ENCODE measurements at places on chromosomes 1 and 21.

- no peak for DNase-seq
These were observed 46.0 kb downstream of the KCNK2 start for GRCh38 chr1:215128504-215128903.

GRCh38 chr21:16492892-16493291, 763.1 kb downstream of the USP25 start:
- no peak for DNase-seq

DNA sequence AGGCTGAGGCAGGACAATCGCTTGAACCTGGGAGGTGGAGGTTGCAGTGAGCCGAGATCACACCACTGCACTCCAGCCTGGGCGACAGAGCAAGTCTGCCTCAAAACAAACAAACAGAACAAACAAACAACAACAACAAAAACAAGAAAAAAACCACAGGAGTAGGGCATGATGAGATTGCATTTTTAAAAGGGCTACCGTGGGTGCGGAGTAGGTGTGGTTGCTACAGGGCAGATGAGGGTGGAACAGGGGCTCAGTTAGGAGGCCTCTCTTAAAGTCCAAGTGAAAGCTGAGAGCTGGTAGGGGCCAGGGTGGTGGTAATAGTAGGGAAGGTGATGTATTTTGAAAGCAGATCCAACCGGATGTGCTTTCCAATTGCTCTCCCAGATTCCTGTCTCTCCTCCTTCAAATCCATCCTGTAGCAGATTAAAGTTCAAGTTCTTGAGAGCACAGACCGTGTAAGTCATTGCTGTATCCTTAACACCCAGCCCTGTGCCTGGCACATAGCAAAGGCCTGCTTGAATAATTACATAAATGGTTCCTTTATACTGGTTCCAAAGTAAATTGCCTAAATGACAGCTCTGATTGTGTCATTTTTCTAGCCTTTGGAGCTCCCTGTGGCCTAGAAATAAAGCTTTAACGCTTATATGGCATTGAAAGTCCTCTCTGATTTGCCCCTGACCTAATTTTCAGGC, 4.2 kb upstream of the LINGO4 start:
- no peak for DNase-seq

DNA sequence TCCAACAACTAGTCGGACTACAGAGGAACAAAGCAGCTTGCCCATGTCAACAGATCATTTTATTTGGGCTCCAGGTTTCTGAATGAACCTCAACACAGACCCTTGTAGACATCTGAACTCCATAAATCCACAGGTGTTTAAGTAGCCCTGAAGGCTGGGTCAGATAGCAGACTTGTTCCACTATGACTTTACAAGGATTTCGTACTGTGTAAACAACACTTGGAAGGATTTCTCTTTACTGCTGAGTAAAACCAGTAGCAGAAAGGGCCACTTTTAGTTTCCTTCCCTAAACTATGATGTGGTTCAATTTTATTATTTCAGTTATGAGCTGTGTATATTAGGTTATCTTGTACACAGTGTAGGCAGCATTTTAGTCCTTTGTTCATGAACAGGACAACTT, 316.4 kb upstream of the ADGRL2 start:
- DNase-seq: no peak

DNA sequence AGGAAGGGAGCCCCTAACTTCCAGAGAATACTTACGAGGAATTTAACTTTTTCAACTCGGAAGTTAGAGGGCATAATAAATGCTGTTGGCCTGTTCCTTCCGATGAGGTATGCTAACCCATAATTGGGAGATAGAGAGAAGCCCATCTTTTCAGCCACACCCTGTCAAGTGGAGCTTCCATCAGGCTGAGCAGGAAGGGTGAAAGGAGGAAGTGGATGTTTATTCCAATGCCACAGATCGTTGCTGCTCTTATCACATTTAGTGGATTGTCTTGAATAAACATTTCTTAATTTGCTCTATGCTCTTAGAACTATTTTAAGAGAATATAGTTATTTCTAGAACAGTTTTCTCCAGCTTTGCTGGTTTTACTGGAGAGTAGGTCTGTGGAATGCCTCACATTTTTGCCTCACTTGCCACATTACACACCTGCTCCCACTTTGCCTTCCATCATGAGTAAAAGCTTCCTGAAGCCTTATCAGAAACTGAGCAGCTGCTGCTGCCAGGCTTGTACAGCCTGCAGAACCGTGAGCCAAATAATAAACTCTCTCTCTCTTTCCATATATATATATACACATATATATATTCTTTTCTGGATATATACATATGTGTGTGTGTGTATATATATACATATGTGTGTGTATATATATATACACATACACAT, 60.0 kb upstream of the RGS21 start:
- DNase-seq: no peak

DNA sequence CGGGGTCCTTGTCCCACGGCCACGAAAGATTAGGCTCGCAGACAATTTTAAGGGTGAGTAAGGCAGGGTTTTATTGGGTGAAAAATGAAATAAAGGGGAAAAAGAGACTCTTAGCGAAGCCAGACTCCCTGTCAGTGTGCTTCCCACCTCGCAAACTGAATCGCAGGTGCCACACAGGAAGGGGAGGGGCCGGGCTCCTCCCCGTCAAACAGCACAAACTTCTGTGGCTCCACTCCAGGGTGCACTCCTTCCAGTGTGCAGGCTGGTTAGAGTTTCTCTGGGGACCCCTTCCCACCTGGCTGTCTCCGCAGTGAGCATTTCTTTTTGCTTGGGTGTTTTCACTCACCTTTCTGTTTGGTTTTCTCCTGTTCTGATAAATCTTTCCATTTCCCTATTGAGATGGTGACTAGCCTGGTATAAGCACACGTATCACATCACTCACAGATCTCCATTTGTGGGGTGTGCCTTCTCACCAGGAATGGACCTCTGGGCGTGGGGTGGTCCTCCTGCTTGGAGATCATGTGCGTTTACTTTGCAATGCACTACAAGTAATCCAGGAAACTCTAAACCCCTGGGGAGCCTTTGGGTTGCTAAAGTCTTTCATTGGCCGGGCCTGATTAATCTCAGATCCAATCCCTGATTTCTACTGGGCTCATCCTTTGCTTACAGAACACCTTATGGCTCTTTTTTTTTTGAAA, 37.6 kb upstream of the GALNT2 start:
- DNase-seq: no peak

- DNase-seq: no peak
These were observed 85.8 kb downstream of the GLIS1 start for GRCh38 chr1:53653200-53653575.

DNA sequence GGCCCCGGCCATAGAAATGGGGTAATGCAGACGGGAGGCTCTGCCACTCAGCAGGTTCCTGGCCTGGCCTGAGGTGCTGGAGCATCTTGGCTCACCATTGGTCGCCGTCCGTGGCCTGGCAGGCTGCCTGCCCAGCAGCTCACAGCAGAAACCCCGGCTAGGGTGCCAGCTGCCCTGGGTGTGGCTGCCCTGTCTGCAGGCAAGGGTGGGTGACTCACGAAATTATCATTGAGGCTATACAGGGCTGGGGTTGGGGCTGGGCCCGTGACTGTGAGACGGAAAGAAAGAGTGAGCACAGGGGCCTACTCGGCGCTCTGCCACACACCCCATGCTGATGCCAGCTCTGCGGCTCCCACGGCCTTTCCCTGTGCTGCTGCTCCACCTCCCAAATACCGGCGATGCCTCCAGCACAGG, 8.0 kb upstream of the PKP1 start:
- DNase-seq: no peak

- DNase-seq: peak; percentile 63
These were observed 18.9 kb downstream of the SPATA46 start for GRCh38 chr1:162357681-162358266.

DNA sequence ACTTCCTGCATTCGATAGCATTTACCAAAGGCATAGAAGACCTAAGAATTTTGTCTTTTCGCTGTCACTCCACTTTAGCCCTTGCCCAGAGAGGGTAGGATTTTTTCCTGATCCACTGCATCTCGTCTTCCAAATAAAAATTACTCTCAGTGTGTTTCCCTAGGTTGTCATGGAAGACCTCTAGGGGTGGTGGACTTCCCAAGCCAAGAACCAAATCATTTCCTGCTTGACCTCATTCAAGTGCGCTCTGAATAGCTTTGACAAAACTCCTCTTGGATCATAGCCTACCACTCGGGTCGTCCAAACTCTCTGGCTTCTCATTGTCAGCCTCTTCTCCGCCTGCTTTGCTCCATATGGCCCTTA, 431 bp upstream of the C1orf52 start:
- no peak for DNase-seq

DNA sequence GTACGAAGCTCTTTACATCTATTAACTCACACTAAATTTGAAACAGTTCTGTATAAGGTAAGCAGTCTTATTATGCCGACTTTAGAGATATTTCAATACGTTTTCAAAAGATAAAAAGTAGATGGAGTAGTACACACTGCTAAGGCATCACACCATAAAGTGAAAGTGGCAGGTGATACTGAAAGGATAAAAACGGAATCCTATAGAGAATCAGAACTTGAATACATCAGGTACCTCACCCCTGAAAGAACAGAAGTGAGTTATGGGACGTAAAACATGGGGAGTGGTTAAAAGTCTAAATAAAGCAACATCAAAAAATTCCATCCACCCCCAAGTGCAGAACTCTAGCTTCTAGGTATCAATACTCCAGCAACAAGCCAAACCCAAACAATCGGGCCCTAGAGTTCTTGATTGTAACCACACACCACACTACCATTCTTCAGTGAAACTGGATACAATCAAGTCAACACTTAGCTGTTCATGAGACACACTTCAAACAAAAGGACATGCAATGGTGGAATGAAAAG, 142.6 kb downstream of the SMYD3 start:
- peak; percentile 5 for DNase-seq

GRCh38 chr1:32028746-32029145, 15.1 kb downstream of the KHDRBS1 start:
- DNase-seq: no peak

DNA sequence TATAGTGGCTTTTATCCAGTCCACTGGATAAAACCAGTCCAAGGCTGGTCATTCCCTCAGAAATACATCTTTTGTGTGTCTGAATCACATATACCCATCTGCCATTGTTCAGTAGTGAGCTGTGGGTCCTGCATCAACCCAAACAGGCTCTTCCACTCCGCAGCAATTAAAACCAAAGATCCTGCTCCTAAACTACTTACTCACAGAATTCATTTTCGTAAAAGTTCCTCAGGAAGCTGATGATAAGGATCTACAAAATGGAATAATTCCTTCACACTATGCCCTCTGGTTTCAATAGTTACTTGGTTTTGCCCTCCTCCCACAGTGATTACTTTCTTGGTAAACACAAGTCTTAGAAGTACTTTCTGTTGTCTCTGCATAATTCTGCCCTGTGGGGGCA, 5.1 kb upstream of the MFSD2A start:
- no peak for DNase-seq

- no peak for DNase-seq
These were observed 41.9 kb downstream of the NEK2 start for GRCh38 chr1:211633524-211633846.

- DNase-seq: no peak
These were observed 313.8 kb downstream of the TGFB2 start for GRCh38 chr1:218658899-218659298.

GRCh38 chr1:157776971-157777391, at the start of gene FCRL2:
TSS of gene FCRL2 (minus strand) at chr1:157777132. CDS start at chr1:157777073, 59 bp downstream.
- no peak for DNase-seq

DNA sequence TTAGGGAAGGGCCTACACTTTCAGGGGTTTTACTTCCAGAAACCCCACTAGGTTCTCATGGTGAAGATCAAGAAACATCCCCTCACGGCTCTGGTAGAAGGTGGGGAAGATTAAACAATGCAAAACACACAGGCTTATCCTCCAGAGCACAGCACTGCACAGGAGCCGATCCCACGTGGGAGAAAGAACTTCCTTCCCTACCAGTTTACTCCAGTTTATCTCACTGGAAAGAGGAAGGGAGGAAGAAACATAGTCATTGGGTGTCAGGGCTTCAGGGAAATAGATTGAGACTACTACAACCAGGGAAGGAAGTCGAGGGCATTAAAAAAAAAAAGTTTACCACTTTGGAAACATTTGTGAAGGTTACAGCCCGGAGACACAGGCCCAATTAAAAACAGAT, 164.4 kb downstream of the NTPCR start:
- DNase-seq: no peak
